Chondrocyte (in vitro differentiated cells): ENCODE measurements at places on chromosomes 6 and 20. TPM values are rescaled to one million over a fixed set of nuclear protein-coding genes. Genes with fewer than 3 reads are reported as not detected.

The PTP4A1 gene
- 75.7 to 108 TPM (median 99.2 TPM) in 3 replicates for total RNA-seq

The CTAGE9 gene
- not detected in 3 replicates for total RNA-seq

GRCh38 chr6:81950877-81951276, 198.4 kb upstream of the TENT5A start:
- DNase-seq, result no peak
- no peaks in the 10 kb centered on the region for H3K27me3 ChIP-seq
- H3K36me3 ChIP-seq, result no peaks in the 10 kb centered on the region
- H3K4me1 ChIP-seq, result peaks cover 16% of the 10 kb centered on the region
- H3K4me3 ChIP-seq, result no peak overlapping the region

The FAM209B gene
- total RNA-seq, result not detected in 3 replicates

- H3K4me1 ChIP-seq, result peaks cover 8% of the 10 kb centered on the region
- H3K27ac ChIP-seq, result no peak overlapping the region
- H3K27me3 ChIP-seq, result peaks cover 13% of the 10 kb centered on the region
- no peaks in the 10 kb centered on the region for H3K36me3 ChIP-seq
- no peak overlapping the region for H3K4me3 ChIP-seq
- no peak for DNase-seq
These were observed 1.4 kb downstream of the PHACTR1 start for GRCh38 chr6:12718015-12718414.

The MYO6 gene
- total RNA-seq, result 32.5 to 56.0 TPM (median 34.4 TPM) in 3 replicates

- no peak for DNase-seq
- H3K27me3 ChIP-seq, result no peaks in the 10 kb centered on the region
- peaks cover 5% of the 10 kb centered on the region for H3K36me3 ChIP-seq
These were observed 108.6 kb downstream of the BCKDHB start for GRCh38 chr6:80215063-80215462.

- H3K4me3 ChIP-seq, result no peak overlapping the region
- no peak for DNase-seq
- no peak overlapping the region for H3K27ac ChIP-seq
- peaks cover 5% of the 10 kb centered on the region for H3K36me3 ChIP-seq
- no peaks in the 10 kb centered on the region for H3K27me3 ChIP-seq
- H3K4me1 ChIP-seq, result peaks cover 7% of the 10 kb centered on the region
These were observed 384.9 kb downstream of the CENPW start for GRCh38 chr6:126724821-126725220.

DNA sequence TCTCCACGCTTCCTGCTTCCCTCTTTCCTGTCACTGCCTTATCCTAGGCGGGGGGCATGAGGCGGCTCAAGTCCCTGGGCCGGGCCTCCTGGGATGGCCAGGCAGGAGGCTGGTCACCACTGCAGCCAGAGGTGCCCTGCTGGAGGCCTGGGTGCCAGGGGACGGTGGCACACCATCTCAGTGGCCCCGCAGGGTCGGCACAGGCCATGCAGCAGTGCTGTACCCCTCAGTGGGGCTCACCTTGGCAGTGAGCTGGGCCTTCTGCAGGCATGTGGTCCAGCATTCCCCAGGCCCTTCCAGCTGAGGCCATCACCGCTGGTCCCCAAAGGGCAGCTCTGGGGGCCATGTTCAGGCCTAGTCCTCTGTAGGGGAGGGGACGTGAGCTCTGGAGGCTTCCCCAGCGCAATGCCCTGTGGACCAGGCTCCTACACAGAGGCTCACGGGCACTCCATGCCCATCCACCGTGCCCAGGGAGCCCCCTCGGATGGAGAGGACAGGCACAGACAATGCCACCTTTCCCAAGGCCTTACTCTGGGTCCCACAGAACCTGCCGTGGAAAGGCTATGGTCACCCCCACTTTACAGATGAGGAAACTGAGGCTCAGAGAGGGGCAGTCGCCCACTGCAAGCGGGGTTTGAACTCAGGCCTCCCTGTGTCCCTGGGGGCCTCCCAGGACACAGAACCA, 123.8 kb downstream of the TAF4 start:
- H3K4me1 ChIP-seq, result no peaks in the 10 kb centered on the region
- H3K36me3 ChIP-seq, result no peaks in the 10 kb centered on the region
- no peak overlapping the region for H3K4me3 ChIP-seq
- H3K27me3 ChIP-seq, result no peaks in the 10 kb centered on the region
- DNase-seq, result peak; percentile 83

The STX11 gene
- 1.6 to 3.1 TPM (median 2.9 TPM) in 3 replicates for total RNA-seq

- H3K4me1 ChIP-seq, result peaks cover 27% of the 10 kb centered on the region
- H3K27me3 ChIP-seq, result no peaks in the 10 kb centered on the region
- H3K4me3 ChIP-seq, result no peak overlapping the region
- peaks cover 15% of the 10 kb centered on the region for H3K36me3 ChIP-seq
- H3K27ac ChIP-seq, result no peak overlapping the region
- no peak for DNase-seq
These were observed 4.6 kb upstream of the DST start for GRCh38 chr6:56647172-56647762.

DNA sequence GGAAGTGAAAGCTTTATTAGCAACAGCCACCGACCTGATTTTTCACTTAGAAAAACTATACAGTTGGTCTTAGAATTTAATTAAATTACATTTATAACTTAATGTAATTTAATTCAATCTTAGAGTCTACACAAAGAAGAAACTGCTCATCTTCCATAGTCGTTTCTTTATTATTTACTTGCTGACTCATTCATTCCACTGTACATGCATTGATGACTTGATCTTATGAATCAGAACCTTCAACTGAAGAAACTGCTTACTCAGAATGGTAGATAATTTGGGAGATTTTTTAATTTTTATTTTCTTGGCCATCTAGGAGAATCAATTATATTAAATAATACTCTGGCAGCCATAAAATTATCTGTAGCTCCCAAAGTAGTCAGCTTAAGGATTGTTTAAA, 1021.6 kb upstream of the FLRT3 start:
- no peak for DNase-seq
- H3K27me3 ChIP-seq, result no peaks in the 10 kb centered on the region
- no peak overlapping the region for H3K4me3 ChIP-seq
- H3K27ac ChIP-seq, result no peak overlapping the region

DNA sequence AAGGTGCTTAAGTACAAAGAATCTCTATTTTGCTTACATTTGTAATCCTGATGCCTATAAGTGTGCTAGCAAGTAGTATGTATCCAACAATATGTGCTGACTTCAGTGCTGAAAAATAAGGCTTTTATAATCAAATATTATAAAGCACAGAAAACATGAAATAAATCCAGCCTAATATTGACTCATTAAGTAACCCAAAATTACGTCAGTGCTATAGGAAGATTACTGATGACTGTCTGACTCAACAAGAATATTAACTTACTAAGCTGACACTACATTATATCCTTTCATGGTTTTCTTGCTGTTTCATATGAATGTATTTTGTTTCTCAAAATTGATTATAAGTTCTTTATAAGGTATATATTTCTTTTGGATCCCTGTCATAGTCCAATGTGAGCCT, 76.1 kb downstream of the ME1 start:
- H3K4me1 ChIP-seq, result peaks cover 26% of the 10 kb centered on the region
- H3K27ac ChIP-seq, result no peak overlapping the region
- H3K4me3 ChIP-seq, result no peak overlapping the region

GRCh38 chr6:138803331-138803730, 7.4 kb downstream of the ECT2L start:
- peaks cover 4% of the 10 kb centered on the region for H3K4me1 ChIP-seq
- no peak for DNase-seq

DNA sequence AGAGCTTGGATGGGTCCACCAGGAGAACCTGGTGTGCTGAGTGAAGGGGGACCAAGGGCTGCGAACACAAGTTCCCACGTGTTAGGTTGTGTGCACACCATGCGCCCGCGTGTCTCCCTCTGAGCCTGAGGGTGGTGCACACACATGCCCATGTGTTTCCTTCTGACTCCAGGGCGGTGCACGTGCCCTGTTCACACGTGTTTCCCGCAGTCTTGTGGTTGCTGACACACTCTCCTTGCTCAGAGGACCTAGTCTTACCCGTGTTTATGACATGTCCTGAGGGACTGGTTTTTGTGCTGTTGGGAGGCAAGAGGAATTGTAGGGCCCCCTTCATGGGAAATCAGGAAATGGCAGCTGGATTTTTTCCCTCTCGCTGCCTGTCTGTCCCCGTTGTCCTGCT, 36.3 kb upstream of the PCMTD2 start:
- H3K36me3 ChIP-seq, result no peaks in the 10 kb centered on the region
- no peak overlapping the region for H3K4me3 ChIP-seq
- peaks cover 21% of the 10 kb centered on the region for H3K27me3 ChIP-seq
- no peak overlapping the region for H3K27ac ChIP-seq
- DNase-seq, result no peak

The HLA-DRA gene
- not detected in 3 replicates for total RNA-seq

GRCh38 chr20:60869625-60870024, 382.4 kb upstream of the CDH4 start:
- H3K36me3 ChIP-seq, result no peaks in the 10 kb centered on the region
- no peak overlapping the region for H3K27ac ChIP-seq
- H3K4me3 ChIP-seq, result no peak overlapping the region
- DNase-seq, result no peak
